ENCODE measurements at places on chromosomes 16 and 17.
A peak's percentile ranks its signal among the peaks of the same experiment; 100 is the strongest.

GRCh38 chr17:37060094-37060493 lies 111.3 kb downstream of the AATF start:
- DNase-seq = no peak

DNA sequence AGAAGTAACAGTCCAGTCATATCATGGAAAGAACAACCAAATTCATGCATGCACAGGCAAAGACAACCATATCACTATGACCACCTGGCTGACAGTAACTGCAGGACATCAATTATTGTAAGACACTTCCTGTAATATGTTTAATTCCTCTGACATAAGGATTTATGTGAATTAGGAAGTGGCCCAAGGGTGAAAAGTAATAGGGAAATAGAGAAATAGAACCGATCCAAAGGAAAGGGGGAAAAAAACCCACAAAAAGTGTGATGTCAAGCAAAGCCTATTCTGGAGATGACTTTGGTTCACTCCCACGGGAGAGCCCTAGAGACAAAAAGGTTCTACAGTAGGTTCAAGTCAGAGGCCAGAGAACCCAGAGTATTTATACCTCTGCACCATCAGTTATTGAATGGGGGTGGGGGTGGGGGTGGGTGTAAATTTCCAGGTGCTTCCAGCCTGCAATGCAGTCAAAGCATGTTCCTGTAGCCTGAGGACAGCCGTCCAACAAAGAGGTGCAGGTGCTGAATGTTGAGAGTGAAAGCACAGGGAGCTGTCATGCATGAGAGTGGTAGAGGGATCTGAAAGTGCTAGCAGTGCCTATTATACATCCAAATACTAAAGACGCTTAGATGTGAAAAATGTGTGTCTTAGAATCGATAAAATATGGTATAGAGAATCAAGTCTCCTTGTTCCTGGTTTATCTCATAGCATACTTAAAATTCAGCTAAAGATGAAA lies 95.6 kb upstream of the HLF start:
- DNase-seq = no peak

DNA sequence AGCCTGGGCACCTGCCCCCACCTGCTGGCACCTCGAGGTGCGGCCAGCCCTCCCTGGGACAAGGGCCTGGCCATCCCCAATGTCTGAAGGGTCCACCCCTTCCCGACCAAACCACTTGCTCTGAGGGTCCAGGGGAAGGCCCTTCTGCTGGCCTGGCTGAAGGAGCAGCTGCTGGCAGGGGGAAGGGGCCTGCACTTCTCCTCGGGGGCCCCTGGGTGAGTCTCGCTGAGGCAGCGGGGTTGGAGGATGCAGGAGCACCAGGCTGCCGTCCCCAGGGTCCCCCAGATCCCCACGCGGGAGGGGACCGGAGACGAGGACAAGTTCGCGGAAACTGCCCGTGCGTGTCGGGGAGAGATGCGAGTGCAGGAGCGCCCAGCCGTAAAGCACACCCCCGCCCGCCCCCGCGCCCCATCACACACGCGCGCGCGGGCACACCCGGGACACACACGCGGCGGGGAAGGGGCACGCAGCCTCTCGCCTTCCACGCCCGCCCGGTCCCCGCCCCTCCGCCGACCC lies 725 bp upstream of the CACNA1H start:
- peak; percentile 33 for DNase-seq

- no peak for DNase-seq
These were observed 48.0 kb upstream of the METRNL start for GRCh38 chr17:83031321-83031945.

- no peak for DNase-seq
These were observed 6.5 kb downstream of the DDX42 start for GRCh38 chr17:63780507-63780906.

DNA sequence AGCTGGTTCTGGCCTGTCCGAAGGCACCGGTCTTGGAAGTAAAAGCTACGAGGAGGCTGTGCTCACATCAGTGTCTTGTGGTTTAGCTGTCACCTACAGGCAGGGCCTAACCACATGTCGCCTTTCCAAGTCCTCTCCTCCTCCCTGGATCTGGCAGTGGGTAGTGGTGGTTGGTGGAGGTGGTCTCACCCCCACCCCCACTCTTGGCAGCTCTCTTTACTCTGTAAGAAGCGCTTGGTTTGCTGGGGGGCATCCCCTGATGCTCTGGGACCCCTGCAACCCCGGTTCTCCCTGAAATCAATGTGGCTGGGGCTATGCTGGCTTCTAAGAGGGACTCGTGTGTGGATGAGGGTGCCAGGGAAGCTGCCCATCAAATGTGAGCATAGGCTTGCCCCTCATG lies 68.3 kb downstream of the WIPI1 start:
- DNase-seq = no peak

GRCh38 chr17:35923609-35924114 lies 6.9 kb downstream of the RDM1 start:
- DNase-seq = no peak

DNA sequence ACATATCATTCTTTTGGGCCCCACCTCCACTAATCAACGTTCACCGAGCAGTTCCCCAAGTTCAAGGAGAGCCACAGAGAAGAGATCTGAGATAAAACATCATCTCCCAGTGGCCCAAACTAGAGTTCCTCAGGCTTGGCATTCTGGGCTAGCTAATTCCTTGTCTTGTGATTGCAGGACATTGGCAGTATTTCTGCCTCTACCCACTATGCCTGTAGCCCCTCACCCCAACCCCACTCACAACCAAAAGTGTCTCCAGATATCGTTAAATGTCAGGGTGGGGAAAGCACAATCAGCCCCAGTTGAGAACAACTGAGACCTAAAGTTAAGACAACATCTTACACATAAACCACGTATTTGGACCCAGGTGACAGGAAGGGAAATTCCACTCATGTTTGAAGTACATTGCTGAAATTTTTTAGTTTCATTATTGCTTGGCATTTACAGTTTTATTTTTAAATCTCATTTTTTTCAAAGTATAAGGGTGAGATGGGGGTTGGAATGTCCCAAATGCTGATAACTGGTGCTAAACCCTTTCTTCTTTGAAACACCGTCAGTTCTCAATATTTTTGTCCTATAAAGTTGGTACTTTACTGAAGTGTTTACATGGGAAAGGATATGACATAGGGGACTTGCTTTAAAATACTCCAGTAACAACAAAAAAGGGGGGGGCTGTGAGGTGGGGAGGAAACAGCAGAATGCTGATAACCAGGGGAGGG lies 13.6 kb downstream of the ZC3H7A start:
- DNase-seq = peak; percentile 65

DNA sequence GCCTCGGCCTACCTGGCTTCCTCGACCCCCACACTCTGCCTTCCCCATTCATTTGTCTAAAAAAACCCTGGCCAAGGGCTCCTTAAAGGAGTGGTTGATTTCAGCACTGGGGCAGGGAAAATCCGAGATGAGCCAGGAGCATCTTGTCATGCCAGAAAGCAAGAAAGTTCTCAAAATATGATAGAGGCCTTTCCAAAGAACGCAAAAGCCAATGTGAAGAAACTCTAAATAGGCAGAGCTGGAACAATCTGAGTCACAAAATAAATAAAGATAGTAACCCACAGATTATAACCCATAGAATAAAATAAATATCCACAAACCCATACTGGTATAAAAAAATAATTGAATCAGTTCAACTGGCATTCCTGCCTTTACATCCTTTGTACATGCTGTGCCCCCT lies 192.3 kb upstream of the SALL1 start:
- DNase-seq = no peak

GRCh38 chr17:32477220-32477619 lies 9.6 kb upstream of the CDK5R1 start:
- DNase-seq = no peak

- no peak for DNase-seq
These were observed 7.7 kb upstream of the KCNH6 start for GRCh38 chr17:63515426-63515825.

DNA sequence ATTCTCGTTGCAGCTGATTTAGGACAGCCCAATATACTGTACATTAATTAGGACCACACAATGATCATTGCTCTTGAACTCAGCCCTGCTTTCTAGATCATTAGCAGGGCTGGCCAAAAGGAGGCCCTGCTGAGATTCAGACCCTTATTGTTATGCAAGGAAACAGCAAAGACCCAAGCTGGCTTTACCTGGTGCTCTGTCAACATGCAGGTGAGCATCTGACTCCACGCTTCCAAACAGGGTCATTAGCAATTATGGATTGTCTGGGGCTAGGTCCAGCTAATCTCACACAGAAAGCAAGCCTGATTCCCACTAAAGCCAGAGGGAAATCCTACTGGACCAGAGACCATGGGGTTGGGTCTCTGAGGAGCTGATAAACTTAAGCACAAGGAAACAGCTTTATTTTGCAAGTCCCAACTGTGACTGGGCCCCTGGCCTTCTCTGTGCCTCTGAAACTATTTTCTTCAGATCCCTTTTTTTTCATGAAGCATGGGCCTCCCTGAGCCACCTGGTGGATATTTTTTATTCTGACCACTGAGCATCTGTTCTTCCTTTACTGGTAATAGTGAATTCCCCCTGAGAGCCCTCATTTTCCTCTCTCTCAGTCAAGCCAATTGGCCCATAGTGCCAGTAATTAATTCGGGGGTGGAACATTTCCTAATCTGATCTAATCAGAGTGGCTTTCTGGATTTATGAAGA lies 236.1 kb downstream of the GRIN2A start:
- no peak for DNase-seq

DNA sequence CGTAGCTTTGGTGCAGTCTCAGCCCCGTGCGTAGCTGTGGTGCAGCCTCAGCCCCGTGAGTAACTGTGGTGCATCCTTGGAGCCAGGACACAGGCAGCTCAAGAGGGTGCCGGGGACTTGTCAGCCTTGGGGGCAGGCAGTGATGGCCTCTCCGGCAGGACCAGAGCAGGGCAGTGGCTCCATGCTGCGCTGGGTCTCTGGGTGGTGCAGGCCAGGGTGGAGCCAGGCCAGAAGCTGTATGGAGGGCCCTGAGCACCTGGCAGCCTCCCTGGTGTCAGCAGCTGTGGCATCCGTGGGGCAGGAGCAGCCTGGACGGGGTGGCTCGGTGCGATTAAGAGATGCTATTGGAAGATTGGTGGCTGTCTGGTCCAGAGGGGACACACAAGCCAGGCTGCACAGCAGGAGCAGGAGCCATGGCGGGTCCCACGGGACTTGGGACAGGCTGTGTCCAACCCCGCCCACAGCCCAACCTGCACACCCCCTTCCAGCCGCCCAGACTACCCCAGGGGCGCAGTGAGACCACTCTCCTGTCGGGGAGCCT lies 28.3 kb upstream of the CDH15 start:
- no peak for DNase-seq

DNA sequence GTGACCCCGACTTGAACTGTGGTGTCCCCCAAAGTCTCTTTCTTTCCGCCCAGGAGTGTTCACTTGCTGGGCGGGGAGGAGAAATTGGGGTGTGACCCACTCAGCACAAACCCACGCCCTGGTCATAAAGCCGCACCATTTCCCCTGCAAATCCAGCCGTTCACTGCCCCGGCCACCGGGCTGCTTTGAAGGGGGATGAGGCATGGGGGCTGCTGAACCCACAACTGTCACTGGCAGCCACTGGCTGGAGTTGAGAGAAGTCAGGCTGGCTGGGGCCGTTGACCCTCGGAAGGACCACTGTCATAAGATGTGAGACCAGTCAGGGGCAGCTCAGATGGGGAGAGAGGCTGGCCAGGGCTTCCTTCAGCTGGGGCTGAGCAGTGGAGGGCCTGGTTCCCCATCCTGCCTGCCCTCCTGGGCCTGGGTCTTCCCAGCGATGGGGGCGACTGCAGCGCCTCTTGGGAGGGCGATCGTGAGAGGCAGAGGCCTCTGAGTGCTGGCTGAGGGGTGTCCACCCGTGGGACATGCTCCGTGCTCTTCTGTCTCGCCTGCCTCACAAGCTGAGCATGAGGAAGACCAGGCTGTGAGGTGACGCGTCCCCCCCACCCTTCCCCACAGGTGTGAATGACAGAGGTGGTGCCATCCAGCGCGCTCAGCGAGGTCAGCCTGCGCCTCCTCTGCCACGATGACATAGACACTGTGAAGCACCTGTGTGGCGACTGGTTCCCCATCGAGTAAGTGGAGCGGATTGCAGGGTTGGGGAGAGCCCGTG lies 19.5 kb downstream of the C16orf90 start:
- no peak for DNase-seq

GRCh38 chr17:61010661-61011170 lies 333.1 kb downstream of the BCAS3 start:
- DNase-seq = no peak

GRCh38 chr16:2963723-2964474 lies at the start of gene KREMEN2:
Gene KREMEN2, plus strand, starts transcription at chr16:2964275. Its CDS starts 246 bp downstream, at chr16:2964521.
- peak; percentile 44 for DNase-seq

DNA sequence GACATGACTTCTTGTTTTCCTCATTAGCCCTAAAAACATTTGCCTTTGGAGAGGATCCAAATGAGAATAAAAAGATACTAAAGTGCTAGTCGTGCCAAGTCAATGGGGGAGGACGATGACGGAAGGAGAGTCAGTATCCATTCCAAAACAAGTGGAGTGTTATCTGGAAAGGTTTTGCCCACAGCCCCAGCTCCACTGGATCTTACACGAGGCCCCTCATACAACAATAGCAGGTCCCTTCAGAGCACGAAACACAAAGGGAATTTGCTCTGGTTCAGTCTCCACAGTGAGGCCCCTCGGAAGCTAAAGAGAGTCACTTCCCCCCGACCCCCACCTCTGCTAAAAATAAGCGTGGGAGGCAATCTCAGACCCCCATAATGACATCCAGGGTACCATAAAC lies 496.9 kb upstream of the ZFHX3 start:
- no peak for DNase-seq

DNA sequence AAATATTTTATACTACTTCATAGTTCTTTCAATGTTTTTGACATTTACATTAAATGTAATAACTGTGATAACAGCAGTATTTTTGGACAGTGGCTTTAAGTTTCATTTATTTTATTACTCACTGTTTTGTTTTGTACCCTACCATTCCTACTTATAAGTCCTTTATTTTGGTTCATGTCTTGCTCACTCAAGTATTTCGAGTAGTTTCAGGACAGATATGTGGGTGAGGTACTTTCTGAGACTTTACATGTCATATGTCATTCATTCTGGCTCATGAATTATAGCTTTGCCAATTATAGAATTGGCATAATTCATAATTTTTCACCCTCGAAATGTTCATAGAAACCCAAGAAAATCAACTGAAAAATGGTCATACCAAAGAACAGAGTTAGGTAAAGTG lies 44.4 kb downstream of the PIK3R5 start:
- no peak for DNase-seq

GRCh38 chr16:35733278-35733965 lies 2274.0 kb downstream of the TP53TG3F start:
- DNase-seq = no peak

DNA sequence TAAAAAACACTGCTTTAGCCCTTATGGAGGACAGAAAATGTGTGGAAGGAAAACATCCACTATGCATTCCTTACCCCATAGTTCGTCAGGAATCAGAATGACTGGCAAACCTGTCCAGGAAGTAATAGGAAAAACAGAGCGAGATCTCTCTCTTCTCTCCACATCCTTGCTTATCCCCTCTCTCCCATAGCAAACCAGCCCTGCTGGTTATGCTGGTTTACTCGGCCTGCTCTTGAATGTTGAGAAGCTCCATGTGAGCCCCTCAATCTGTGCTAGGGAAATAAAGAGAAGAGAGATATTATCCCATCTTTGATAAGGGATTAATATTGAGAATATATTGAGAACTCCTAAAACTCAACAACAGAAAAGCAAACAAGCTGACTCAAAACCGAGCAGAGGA lies 402.8 kb upstream of the RBFOX1 start:
- DNase-seq = no peak

All from stimulated activated CD4-positive, alpha-beta T cell treated with anti-CD3 and anti-CD28 coated beads, Interleukin-4, amount 100 ng/mL, for 24 hours (primary cell).